AG20443 (cell line): ENCODE measurements at places on chromosomes 6 and 20.

DNA sequence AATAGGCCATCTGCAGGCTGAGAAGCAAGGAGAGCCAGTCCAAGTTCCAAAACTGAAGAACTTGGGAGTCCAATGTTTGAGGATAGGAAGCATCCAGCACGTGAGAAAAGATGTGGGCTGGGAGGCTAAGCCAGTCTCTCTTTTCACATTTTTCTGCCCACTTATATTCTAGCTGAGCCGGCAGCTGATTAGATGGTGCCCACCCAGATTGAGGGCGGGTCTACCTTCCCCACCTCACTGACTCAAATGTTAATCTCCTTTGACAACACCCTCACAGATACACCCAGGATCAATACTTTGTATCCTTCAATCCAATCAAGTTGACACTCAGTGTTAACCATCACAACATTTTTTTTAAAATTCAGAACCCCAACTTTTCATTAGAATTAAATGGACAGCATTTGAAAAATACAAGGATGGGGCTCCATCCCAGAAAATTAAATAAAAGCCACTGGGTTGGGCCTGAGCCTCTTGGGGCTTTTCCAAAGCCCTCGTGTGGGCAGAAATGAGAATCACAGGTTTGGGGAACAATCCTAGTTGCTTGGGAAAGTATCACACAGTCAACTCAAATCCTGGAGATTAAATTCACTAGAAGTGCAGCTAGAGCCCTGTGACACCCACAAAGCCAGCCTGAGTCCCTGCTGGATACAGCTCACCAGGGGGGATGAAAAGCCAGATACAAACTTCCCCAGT is 2.2 kb downstream of the CLDN20 start:
- no peak for DNase-seq

GRCh38 chr20:52798124-52798523 is 174.0 kb upstream of the TSHZ2 start:
- no peak for DNase-seq

DNA sequence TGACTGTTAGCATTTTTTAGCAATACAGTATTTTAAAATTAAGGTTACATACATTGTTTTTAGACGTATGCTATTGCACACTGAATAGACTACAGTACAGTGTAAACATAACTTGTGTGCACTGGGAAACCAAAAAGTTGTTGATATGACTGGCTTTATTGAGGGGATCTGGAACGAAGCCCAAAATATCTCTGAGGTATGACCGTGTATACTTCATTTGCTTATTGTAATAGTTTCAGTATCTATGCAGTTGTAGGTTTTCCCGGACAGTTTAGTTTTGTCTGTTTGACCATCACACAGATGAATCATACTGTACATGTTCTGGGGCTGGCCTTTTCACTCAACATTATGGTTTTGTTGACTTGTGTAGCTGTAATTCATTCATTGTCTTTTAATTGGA is 6.9 kb upstream of the ZBTB12 start:
- DNase-seq: no peak

- no peak for DNase-seq
Observed at GRCh38 chr6:99811636-99812035, 182.4 kb downstream of the MCHR2 start.

DNA sequence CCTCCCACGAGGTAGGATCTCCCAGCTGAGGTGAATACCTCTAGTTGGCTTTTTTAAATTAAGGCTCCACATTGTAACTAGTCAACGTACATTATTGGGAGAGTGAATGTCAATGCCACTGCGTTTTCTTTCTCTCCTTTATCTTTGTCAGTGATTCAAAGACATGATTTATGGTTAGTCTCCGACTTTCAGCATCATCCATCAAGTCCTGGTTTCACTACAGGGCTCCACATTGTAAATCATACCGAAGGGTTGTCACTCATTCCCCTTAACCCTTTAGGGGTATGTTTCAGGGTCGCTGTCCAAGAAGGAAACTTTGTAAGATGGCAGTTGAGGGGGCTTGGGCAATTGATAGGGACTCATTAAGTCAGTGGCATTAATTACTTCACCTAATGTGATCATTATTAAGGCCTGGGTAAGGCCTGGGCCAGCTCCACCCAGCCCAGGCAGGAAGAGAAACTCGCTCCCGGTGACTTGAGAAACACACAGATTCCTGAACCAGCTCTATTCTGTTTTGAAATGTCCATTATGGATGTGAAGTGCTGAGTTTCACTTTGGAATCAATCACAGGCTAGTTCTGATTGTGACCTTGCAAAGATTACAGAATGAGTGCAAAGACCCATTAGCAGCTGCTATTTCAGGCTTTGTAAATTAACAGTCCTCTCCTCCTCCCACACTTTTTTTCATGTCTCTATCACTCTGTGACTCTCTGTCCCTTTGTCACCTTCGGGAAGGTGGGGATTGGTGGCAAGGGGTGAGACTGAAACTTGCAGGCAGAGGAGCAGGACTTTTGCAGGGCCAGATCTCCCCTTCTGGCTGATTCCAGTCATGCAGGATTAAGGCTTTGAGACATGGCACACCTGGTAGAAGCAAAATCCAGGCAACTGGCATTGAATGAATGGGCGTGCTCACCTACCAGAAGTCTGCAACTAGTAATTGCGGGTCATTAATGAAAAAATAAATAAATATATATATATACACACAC is 222.4 kb downstream of the TSHZ2 start:
- no peak for DNase-seq
